Skin of body (tissue), 3 donors: ENCODE measurements at places on chromosomes 6 and 20.

DNA sequence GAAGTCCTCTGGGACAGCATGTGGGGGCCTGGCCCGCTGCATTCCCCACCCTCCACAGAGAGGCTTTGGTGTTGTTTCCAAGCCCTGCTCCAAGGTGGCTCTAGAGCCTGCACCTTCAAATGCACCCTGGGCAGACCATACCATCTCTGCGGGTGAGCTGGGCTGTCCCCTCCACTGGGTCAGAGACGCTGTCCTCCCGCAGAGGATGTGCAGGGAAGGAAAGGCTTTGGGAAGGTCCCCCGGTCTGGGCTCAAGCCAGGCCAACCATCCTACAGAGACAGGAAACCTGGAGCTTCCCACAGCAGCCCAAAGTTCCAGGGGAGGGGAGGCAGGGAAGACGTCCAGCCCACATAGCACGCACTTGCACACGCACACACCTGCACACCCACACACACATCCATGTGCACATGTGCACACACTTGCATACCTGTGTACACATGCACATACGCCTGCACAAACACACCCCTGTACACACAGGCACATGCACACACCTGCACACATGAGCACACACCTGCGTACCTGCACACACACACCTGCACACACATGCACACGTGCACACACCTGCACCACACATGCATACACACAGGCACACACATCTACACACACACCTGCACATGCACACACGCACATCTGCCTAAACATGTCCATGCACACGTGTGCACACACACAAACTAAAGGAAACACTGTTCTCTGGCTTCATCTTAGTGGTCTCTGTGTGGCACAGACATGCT, 155.4 kb downstream of the ERMARD start:
- no peak for DNase-seq

- no peak for DNase-seq
These were observed 81.6 kb downstream of the OLIG3 start for GRCh38 chr6:137412562-137412961.

- DNase-seq, result no peak
These were observed 90.7 kb downstream of the ANKRD60 start for GRCh38 chr20:58137651-58138265.

GRCh38 chr6:121584586-121585369, 149.3 kb downstream of the GJA1 start:
- DNase-seq, result peak; percentile 51

- DNase-seq, result peak; percentile 18
These were observed 158.5 kb upstream of the ARID1B start for GRCh38 chr6:156618600-156619205.

DNA sequence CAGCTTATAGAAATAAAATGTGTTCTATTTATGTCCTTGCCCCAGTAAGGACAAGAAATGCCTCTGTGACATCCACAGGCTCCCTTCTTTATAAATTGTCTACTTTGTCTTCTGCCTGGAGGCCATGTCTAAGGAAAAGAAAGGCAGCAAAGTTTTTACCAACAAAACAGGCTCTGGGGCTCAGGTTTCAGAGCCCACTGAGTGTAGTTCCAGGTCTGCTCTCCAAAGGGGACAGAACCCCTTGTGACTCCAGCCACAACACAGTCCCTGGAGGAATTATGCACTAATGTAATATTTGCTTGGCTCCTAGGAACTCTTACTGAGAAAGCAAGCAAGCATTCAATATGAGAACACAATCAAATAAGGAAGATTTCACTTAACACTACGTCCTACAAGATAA, 80.1 kb downstream of the PAK5 start:
- DNase-seq, result no peak

GRCh38 chr6:138769102-138769676, 4.4 kb upstream of the CCDC28A start:
- DNase-seq, result no peak

- no peak for DNase-seq
These were observed 39.2 kb downstream of the SAMD3 start for GRCh38 chr6:130183271-130184222.

- DNase-seq, result no peak
These were observed 2.7 kb upstream of the DLL1 start for GRCh38 chr6:170293341-170294231.

DNA sequence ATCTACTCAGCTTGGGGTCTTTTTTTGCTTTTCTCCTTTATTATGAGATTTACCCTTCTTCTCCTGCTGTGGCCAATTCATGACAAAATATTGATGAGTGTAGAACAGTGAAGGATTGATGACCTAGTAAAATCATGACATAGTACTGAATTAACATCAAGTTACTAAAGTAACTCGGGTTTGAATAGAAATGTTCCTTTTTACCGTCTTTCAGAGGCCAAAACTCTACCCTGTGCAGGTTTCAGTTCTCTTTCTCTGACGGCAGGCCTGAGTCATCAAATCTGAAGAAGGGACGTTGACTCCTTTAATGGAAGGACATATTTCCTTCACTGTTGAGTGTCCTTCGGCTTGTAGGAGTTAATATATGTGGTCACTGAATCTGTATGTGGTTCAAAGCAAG, 80.7 kb downstream of the RREB1 start:
- no peak for DNase-seq
